ENCODE measurements at places on chromosomes 5 and 9.
A peak's percentile ranks its signal among the peaks of the same experiment; 100 is the strongest.

DNA sequence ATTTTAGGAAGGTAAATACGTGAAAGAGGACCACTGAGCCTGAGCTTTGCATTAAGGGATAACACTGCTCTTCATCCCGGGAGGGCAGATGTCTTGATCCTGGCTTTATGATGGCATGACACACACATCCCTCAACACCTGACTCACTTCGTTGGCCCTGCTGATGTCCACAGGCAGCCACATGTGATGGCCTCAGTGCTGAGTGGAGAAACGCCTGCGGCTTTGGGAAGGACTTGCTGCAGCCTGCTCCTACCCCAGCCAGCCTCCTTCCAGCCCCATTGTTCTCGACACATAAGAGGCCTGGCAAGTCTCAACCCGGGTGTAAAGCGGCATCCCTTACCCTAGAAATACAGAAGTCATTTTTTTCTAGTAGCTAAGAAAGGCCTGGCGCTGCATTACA is 169.0 kb downstream of the SYK start:
- DNase-seq: no peak

DNA sequence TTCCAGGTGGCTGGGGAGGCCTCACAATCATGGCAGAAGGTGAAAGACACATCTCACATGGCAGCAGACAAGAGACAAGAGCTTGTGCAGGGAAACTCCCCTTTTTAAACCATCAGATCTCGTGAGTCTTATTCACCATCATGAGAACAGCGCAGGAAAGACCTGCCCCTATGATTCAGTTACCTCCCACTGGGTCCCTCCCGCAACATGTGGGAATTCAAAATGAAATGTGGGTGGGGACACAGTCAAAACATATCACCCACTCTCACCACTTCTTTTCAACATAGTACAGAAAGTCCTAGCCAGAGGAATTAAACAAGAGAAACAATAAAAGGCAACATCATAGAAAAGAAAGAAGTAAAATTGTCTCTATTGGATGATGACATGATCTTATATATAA is 223.4 kb upstream of the SLC24A2 start:
- DNase-seq: no peak

DNA sequence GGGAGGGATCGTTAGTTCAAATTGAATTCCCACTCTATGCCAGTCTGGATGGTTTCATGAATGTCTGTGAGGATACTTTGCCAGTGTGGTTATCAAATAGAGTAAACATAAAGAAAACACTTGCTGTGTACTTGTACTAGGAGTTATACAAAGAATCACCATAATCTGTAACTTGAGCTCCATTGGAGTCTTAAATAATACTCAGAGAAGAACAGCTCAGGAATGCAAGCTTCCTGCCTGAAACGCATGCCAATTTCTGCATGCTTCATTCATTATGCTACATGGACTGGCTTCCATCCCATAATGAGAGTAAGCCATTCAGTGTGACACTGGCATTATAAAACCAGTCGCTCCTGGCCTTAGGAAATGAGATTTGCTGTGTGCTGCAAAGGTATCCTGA is 351.4 kb downstream of the SEMA5A start:
- no peak for DNase-seq

- peak; percentile 16 for DNase-seq
Observed at GRCh38 chr9:109012009-109012875, 1.1 kb downstream of the CTNNAL1 start.

GRCh38 chr5:180974612-180975315 is 13.9 kb upstream of the BTNL3 start:
- no peak for DNase-seq

DNA sequence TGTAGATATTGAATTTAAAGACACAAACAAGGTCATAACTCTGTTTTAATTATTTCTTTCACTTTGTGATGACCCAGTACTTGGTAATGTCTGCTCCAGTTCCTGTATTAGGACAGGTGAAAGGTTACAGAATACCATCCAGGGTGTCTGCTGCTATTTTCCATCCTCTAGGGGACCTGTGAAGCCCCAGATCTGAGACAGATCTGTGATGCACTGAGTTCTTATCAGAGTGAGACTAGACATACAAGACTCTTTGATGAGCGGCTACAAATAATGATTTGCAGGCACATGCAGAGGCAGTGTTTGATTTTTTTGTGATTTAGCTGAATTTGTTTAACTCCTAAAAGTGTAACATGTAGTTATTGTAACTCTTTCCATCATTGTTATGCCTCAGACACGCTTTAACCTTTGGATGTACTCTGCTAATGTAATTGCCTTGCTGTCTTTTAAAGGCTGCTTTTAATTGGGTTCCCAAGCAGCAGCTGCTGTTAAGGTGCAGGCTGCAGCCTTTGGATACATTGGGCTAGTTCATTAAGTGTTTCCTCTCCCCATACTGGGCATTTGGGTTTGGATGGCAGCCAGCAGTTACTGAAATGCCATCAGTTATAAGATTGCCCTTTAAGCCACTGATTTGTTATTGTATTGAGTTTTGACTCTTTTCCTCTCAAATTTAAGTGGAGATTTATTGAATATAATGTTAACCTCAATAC is 63.3 kb downstream of the RASGRF2 start:
- DNase-seq: no peak

DNA sequence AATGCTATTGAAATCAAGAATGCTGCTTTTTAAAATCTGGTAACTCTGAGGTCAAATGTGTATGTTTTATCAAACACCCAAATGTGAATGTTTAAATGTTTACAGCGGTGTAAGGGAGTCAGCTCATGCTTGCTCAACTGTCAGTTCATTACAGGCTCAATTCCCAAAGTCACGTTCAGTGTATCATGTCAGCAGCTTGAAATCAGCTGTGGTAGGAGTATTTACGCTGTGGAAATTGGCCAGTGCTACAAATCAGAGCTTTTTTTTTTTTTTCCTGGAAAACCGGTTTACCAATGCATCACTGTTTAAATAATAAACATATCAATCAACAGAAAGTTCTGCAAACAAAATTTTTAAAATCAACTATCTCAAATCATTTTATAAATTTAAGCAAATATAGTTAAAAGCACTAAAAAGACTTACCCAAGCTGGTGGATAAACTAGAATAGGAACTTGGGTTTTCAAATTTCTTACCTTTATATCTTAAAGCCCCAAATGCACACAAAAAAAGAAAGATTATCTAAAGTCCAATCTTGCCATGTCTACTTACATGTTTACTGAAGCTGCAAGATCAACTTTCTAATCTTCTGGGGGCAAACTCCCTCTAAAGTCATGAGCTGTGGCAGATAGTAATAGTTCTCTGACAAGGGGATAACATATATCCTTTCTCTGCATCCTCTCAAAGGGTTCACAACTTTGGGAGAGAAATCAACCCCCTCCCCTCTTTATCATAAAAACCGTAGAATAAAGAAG is 57.6 kb upstream of the GRAMD2B start:
- DNase-seq: no peak

DNA sequence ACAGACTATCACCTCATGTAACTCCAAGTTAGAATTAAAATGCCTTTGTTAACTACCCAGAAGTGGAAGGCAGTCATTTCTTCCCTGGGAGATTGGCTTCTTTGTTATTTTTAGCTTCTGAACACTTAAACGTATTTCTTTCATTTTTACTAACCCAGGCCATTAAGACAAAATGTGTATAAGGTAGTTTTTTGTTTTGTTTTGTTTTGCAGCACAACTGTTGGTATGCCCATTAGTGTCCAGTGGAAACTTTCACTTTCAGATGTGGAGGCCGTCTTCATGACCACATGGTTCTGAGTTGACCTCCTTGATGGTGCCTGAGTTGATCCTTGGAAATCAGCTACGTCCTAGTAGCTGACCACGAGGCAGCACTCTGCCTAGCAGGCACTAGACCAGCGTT is 264.6 kb upstream of the ZNF608 start:
- no peak for DNase-seq

DNA sequence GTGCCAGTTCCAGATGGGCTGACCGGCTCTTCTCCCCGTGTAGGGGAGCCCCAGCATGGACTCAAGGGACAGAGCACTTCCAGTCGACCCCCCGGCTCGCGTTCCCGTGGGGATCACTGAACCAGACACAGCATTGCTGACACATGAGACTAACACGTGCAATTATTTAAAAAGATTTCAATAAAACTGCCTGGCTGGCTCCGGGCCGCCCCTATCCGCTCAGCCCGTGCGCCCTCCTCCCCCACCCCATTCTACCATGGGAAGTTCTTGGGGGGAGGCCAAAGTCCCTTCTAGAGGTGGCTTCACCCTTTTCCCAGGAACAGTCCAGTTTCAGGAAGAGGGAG is 4.7 kb downstream of the TESK1 start:
- DNase-seq: no peak

DNA sequence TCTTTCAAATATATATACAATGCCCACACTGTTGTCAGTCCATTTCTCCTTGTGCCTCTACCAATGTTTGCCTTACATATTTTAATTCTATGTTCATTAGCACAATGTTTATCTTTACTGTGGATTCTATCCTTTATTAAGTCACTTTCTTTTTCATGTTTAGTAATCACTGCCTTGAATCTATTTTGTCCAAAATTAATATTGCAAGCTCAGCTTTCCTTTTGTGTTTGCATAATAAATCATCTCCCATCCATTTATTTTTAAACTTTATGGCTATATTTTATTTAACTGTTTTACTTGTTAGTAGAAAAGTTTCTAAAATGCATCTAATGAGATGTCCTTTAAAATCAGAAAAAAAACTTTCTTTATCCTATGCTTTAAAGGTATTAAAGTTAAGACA is 126.8 kb upstream of the ACOT12 start:
- no peak for DNase-seq

GRCh38 chr9:93133681-93134014 is 403 bp downstream of the NINJ1 start:
- peak; percentile 77 for DNase-seq

DNA sequence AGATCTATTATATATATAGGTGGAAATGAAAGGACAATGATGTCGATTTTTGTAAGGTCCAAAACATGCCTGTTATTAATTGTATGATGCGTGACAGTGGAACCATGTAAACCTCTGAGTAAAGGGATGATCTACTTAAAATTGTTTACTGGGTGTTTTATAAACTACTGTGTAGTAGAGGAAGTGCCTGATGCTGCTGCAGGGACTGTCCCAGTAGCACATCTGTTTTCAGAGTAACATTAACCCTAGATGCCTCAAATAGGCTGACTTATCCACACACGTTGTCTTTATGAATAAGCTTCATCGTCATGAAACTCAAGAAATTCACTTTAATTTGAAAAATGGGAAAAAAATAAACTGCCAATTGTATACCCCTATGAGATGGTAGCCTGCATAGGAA is 1.7 kb downstream of the CAMK4 start:
- DNase-seq: no peak

DNA sequence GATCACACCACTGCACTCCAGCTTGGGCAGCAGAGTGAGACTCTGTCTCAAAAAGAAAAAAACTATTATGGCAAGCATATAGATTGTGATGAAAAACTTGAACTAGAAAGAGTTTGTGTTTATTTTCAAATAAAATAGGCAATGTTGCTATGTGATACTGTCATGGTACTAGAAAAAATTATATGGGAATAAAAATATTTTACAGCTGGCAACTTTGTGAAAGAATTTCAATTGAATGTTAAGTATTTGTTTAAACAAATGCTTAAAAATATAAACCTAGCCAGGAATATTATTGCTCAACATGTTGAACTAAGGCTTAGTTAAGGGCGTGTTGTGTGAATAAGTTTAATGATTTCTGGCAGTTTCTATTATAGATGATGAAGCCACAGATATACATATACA is 31.7 kb downstream of the HSDL2 start:
- no peak for DNase-seq

- no peak for DNase-seq
Observed at GRCh38 chr9:88322906-88323566, 65.2 kb upstream of the SPIN1 start.

DNA sequence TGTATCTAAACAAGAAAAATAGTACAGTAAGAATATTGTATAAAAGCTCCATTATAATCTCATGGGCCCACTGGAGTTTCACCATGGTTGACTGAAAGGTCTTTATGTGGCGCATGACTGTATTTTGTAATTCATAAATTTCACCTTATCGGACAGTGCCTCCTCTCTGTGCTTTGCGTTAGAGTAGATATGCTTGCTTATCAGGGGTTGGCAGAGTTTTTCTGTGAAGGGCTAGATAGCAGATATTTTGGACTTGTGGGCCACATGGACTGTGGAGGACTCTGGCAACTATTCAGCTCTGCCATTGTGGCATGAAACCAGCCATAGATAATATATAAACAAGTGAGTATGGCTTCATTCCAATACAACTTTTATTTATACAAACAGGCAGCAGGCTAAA is 23.2 kb downstream of the GAPVD1 start:
- DNase-seq: no peak

GRCh38 chr5:59790376-59790775 is 103.2 kb downstream of the PDE4D start:
- no peak for DNase-seq

- no peak for DNase-seq
Observed at GRCh38 chr5:135632798-135633197, 54.0 kb upstream of the CXCL14 start.

GRCh38 chr5:107874795-107875194 is 204.1 kb upstream of the EFNA5 start:
- DNase-seq: no peak

DNA sequence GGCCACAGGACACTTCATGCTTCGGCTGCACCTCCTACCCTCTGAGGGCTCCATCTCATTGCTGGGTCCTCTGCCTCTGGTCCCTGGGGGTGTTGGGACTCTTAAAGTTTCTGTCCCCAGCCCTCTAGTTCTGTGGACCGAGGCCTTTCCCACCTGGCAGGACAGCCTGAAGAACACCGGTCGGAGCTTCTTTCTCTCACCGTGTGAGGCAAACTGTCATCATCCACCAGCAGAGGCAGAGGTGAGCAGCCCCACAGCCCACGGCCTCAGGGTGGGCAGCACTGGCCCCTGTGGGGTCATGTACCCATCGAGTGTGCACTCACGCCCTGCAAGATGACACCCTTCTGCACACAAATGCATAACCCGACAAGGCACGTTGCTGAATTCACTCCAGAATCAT is 49.9 kb downstream of the IRX2 start:
- DNase-seq: no peak

- no peak for DNase-seq
Observed at GRCh38 chr5:145441228-145441627, 393.9 kb downstream of the PRELID2 start.

- DNase-seq: peak; percentile 3
Observed at GRCh38 chr5:118956727-118957126, 31.6 kb downstream of the DTWD2 start.

DNA sequence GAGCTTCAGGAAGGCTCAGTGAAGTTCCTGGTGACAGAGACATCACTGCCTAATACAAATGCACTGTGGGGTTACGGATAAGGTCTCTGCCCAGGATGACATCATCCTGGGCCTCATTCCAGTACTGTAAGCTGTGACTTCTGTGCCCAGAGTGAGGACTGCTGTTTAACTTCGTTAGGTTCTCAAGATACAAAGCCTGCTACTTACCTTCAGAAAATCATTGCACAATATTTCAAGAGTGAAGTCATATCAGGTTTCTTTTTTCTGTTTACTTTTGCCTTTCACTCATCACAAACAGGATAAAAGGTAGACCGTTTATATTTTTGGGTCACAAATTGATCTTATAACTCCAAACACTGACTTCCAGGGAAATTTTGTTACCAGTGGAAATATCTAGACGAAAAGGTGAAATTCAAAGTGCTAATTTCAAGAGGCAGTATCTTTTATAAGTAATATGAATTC is 241.2 kb downstream of the PIK3R1 start:
- DNase-seq: peak; percentile 33

GRCh38 chr5:66542711-66543110 is 53.5 kb upstream of the MAST4 start:
- no peak for DNase-seq
